H1 (cell line): ENCODE measurements at places on chromosomes 1 and 21.

GRCh38 chr1:221759436-221759835, 17.5 kb upstream of the DUSP10 start:
- DNase-seq = no peak

DNA sequence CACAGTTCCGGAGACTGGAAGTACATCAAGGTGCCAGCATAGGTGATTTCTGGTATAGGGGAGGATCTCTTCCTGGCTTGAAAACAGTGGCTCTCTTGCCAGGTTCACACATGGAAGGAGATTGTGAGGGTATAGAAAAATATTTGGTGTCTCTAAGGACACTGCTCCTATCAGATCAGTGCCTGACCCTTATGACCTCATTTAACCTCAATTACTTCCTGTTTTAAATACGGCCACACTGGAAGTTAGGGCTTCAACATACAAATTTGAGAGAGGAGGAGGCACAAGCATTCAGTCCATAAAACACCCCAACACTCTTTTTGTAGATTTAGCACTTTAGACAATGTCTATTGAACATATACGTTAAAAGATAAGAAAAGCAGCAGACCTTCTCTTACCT, 37.0 kb downstream of the COL6A1 start:
- no peak for DNase-seq

DNA sequence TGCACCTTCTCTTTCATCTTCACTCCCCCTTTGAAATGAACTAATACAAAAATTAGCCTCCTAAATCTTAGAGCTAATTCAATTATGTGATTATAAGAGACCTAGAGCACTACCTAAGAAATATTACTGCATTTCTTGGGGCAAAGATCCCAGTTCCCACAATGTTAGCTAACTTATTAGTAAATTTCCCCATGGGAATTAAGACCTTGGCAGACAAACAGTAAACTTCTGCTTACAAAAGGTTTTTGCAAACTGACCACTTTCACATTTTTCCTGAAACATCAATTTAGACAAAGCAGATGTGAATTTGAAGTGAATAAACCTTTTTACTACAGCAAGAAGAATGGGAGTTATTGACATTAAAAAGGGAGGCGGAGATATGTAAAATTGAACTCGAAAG, 34.6 kb upstream of the LHX8 start:
- DNase-seq = no peak

DNA sequence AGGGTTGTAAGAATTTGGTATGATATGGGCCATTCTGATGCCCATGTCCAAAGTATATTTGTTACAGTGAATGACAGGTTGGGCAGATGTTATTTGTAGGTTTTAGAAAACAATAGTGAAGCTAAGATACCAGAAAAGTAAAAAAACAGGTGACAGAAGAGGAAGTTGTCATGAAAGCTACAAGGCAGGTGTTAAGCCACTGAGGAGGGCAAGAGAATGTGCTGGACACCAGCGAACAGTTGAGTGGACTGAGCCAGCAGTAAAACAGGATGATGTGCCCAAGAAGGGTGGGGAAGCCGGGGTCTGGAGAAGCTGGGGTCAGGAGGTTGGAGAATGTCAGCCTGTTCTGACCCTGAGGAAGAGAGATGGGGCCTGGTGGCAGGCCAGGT, 83.3 kb downstream of the DTL start:
- DNase-seq = no peak

- DNase-seq = no peak
Measured at GRCh38 chr21:38987633-38988508, 182.1 kb downstream of the ETS2 start.

GRCh38 chr1:235767795-235768194, 98.9 kb downstream of the LYST start:
- no peak for DNase-seq

DNA sequence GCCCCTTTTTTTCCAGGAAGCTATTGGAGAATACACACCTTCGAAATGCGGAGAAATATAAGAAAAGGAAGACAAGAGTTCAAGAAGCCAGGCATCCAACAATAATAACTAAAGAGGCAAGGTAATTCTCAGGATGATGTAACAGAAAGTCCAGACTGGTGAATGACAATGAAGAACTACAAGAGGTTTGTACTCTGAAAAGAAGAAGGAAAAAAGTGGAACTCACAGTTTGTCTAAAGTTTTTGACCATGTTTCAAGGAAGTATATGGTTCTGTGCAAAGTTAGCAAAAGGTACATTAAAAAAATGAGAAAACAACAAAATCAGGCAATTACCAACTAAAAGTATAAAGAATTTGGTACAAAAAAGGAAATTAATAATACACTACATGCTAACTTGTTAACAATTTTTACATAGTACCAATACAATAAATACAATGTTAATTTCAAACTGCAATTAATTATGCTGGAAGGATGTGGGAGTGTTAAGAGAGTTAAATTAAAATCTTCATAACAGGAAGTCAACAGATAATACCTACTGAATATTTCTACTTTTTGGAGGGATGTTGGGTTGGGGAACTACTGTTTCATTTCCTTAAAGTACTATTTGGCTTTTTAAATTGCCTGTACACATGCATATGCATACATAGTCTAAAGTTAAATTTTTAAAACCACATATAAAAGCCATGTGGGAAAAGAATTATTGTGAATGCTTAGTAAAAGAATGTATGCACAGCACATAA, 12.9 kb upstream of the CD55 start:
- DNase-seq = no peak

DNA sequence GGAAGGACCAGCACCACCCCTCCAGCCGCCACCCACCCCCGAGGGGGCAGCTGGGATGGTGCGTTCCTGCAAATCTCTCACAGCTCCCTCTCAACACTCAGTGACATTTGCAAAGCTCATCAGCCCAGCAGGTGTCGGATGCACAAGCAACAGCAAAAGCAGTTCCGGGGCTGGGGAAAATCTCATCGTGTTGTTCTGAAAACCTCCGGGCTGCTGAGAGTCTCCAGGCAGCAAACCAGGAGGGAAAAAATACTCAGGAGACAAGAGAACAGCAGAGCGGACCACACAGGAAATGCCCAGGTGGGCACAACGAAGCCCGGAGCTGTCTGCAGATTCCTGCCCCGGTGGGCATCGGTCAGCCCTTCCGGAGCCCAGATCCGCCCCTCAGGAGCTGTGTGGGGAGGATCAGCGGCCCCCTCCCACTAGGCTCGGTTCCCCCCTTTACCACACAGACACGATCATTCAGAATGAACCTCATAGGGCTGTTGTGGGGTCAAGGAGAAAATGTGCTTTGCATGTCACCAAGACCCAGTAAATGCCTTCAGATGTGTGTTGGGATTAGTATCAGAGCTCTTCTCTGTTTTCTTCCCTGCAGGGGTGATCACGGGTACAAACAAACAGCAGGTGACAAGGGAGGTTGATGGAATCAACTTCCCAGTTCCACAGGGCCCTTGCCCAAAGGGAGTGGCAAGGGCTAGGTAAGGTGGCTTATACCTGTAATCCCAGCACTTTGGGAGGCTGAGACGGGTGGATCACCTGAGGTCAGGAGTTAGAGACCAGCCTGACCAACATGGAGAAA, 127.0 kb upstream of the TIAM1 start:
- no peak for DNase-seq

DNA sequence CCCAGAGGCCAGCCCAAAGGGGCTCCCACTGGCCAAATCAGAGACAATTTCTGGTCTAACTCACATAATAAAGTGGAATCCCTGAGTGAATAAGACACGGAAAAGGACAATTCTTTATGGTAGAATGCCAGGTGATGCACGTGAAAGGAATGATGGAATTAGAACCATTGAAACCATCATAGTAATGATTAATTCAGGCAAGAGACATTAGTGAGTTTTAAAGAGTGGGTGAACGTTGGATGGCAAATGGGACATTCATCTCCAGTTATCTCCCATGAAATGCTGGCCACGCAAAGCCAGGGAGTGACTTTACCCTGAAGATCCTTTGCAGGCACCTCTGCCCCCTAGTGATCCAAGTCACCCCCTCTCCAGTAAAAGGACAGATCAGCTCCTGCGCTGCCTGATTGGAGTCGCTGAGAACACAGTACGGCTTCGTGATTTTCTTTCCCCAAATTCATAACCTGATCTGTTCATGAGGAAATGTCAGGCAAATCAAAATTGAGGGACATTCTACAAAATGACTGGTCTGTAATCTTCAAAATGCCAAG, 87.5 kb downstream of the AJAP1 start:
- DNase-seq = no peak

DNA sequence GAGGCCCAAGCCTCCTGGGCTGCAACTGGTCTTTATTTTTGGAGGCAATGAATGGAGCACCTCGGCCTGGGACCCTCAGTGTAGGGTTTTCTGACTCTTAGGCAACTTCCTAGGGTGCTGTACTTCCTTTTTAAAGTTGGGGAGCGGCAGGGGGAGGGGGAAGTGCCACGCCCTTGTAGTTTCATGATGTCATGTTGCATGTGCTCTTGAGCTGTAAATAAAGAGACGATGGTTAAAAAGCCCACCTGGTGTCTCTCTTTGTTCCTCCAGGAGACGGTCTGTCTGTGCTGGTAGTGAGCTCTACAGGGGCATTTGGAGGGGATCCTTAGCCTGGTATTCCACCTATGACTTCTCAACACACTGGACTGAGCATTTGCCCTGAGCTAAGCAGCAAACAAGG, 10.3 kb upstream of the AGTRAP start:
- no peak for DNase-seq

GRCh38 chr1:15918962-15919715, 56.8 kb downstream of the ZBTB17 start:
- DNase-seq = no peak

DNA sequence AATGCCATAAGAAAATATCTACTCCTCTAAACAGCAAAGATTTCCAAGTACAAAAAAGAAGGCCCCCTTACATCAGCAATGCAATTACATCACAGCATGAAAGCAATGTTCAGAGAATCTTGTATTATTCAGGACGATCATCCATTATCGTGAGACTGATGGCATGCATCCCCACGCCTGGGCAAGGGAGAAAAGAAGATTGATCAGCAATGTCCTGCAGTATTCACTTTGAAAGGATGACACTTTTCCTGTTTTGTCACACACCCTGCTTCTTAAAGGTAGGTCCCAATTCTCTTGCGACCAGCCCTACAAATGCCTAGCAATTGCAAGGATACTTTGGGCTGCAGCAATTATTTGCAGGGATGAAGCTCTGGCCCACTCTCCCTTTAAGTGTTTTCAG, 108.7 kb downstream of the TOMM20 start:
- DNase-seq = no peak

- no peak for DNase-seq
Measured at GRCh38 chr1:53323316-53323715, 4.6 kb downstream of the LRP8 start.

DNA sequence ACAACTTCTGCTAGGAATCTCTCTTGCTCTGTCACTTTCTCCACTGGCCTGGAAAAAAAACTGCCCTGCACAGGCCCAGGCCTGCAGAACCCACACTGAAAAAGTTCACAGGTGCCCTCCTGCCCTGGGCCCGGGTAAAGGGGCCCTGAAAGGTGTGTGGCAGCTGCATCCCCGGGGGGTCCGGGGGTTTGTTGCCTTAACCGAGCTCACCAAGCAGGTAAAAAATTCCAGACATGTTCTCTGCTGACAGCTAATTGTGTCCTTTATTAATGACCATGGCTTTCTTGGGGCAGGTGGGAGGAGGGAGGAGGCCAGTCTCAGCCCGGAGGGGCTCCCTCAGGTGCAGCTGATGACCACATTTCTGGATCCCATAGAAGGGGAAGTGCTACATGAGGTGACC, 122.9 kb downstream of the LACTBL1 start:
- no peak for DNase-seq

DNA sequence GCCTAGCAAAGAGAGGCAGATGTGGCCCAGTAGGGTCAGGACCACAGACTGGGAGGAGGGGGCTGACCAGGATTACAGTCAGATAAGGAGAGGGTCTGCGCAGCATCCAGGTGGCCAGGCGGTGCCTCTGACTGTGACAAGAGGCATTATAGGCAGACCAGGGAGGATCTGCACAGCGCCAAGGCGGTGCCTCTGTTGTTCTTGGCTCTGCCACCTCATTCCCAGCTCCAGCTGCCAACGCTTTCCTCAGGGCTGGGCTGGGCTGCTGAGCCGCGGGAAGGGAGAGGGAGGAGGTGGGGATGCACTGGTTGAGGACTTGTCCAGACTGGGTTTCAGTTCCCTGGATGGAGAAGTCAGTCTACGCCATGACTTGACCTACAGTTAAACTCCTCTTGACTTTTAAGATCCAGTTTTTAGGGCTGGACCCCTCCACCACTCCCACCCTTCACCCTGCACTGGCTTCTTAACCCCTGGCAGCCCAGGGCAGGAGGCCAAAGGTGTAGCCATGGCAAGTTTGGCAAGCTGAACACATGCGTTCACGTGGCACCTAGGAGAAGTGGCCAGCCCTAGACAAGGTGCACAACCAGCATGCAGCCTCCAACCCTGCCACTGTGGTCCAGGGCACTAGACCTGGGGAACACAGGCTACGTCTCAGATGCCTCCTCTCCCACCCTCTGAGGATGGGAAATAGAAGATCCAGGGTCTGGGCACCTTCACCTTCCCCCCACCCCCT, 4.5 kb upstream of the CRABP2 start:
- no peak for DNase-seq

DNA sequence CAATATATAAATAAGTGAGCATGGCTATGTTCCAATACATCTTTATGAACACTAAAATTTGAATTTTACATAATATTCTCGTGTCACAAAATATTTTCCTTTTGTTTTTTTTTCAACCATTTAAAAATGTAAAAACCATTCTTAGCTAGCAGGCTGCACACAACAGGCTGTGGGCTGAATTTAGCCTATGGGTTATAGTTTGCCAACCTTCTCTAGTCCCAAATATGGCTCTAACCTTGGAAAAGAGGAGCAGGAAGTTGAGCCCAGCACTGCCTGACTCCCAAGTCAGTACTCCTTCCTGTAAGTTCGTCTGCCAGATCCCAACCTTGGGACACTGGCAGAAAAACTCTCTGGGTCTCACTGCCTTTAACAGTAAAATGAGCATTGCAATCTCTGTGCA, 13.4 kb downstream of the C1QB start:
- no peak for DNase-seq

GRCh38 chr1:16921391-16922185, at the start of gene CROCC:
CROCC (plus strand) TSS chr1:16921931; CDS start chr1:16922019, 88 bp downstream.
- peak; percentile 75 for DNase-seq

DNA sequence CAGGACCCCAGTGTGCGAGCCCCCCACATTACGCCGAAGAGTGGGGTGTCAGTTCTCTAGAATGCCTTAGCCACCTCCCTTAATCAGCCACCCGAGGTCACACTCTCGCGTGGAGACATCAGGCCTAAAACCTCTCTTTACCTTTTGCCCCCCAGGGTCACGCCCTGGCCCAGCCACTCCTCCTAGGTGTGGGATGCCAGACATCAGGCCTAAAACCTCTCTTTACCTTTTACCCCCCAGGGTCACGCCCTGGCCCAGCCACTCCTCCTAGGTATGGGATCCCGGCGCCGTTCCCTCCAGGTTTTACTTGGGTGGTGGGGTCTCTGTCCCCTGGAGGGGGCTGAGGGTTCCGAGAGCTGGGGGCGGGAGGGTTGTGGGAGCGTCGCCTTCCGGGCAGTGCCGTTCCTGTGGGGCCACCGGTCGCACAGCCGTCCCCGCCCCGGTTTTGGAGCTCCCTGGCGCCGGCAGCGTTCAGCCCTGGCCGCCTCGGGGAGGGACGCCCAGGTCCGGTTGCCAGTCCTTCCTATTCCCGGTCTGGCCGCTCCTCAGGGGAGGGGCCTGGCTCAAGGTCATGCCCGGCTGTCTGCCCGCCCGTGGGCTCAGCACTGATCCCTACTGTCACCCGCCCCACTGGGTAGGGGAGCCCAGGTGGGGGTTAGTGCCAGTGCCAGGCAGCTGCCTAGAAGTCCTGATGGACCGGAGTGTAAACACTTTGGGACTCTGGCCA, 882 bp downstream of the VPS13D start:
- no peak for DNase-seq

GRCh38 chr1:226085675-226086285, 23.3 kb downstream of the H3-3A start:
- no peak for DNase-seq
